Motor neuron (in vitro differentiated cells): ENCODE measurements at places on chromosomes 12 and 14. TPM values are rescaled to one million over a fixed set of nuclear protein-coding genes. Genes with fewer than 3 reads are reported as not detected.

GRCh38 chr14:93880021-93880820, 46.9 kb upstream of the FAM181A start:
- ATAC-seq: peak; percentile 90

GRCh38 chr14:75711105-75711795, 50.2 kb downstream of the TTLL5 start:
- ATAC-seq: no peak

- peak; percentile 73 for ATAC-seq
Observed at GRCh38 chr12:79373896-79374499, 316.8 kb downstream of the PAWR start.

DNA sequence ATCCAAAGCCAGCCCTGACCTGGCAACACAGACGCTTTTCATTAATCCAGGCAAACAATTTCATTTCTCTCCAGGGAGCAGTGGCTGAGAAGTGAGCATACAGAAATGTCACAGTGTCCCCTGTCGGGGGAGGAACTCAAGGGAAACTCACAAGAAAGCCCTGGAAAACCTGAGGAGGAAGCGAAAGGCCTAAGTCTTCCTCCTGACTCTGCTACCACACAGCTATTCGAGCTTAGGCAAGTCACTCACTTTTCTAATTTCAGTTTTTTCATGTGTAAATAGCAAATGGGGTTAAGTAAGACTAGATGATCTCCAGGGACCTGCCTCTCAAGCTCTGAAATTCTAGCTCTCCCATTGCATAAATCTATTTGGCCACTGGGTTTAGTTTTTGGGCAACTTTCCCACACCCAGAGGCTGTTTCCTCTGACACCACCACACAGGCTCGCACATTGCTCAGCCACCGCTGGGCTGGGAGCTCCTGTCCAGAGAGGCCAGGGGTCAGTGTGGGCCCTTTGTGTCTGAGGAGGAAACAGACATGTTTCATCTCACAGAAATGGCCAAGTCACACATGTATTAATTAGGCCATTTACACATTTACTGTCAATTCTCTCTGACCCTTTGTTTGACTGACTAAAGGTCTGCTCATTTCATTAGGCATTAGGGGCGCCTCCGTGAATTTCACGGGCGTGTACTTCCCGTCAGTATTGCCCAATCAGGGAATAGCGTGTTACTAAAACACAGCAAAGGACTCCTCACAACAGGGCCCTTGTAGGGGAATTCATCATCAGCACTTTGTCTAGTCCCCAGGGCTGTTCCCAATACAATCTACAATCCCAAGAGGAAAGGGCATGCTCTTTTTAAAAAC, 9.8 kb upstream of the PNMA1 start:
- ATAC-seq: peak; percentile 74

GRCh38 chr12:56449622-56449984, 377 bp upstream of the TIMELESS start:
- no peak for ATAC-seq

GTF2H3 gene
- total RNA-seq: 28.4 and 31.3 TPM in 2 replicates

NXPH4 gene
- 0.36 and 2.3 TPM in 2 replicates for total RNA-seq
